Osteocyte (in vitro differentiated cells): ENCODE measurements at places on chromosomes 3 and 15.

- no peak for DNase-seq
Measured at GRCh38 chr3:126845920-126846715, 136.8 kb upstream of the PLXNA1 start.

GRCh38 chr3:189529468-189529867 lies 101.7 kb upstream of the TP63 start:
- DNase-seq, result no peak

- no peak for DNase-seq
Measured at GRCh38 chr15:49462232-49462844, 39.3 kb downstream of the FGF7 start.

DNA sequence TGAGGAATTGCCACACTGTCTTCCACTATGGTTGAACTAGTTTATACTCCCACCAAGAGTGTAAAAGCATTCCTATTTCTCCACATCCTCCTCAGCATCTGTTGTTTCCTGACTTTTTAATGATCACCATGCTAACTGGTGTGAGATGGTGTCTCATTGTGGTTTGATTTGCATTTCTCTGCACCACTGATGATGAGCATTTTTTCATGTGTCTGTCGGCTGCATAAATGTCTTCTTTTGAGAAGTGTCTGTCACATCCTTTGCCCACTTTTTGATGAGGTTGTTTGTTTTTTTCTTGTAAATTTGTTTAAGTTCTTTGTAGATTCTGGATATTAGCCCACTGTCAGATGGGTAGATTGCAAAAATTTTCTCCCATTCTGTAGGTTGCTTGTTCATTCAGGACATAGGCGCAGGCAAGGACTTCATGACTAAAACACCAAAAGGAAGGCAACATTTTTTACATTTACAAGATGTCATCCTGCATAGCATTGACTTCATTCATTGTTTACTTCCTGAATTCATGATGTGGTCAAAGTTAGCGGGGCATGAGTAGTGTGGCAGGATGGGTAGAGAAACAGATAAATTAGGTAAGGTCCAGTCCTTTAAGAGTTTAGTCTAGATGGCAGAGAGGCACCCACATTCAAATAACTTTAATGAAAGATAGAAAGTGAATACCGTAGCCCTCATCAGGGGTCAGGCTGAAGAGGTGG lies 45.1 kb upstream of the LPP start:
- DNase-seq, result no peak

DNA sequence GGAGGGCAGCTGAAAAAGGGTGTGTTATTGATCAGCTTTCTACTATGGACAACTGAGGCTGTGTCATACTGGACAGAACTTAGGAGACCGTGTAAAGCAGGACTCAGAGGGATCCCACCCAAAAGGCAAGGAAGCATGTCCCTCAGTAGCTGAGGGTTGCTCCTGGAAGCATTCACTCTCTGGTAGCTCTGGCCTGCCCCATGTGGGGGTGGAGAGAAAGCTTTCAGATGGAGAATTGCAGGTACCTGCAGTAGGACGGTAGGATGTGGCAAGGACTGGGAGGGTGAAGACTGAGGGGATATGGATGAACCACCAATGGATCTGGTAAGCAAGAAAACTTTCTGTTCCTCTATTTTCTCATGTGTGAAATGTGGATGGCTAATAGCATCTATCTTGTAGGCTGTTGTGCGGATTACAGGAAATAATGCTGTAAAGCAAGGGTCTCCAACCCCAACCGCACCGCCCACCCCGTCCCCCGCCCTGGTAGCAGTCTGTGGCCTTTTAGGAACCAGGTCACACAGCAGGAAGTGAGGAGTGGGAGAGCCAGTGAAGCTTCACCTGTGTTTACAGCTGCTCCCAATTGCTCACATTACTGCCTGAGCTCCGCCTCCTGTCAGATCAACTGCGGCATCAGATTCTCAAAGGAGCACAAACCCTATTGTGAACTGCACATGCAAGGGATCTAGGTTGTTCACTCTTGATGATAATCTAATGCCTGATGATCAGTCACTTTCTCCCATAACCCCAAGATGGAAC lies 157.7 kb upstream of the PROK2 start:
- no peak for DNase-seq
